ENCODE measurements at places on chromosomes 16 and 17.

GRCh38 chr16:88772871-88773811 is 11.9 kb downstream of the PIEZO1 start:
- DNase-seq = no peak

DNA sequence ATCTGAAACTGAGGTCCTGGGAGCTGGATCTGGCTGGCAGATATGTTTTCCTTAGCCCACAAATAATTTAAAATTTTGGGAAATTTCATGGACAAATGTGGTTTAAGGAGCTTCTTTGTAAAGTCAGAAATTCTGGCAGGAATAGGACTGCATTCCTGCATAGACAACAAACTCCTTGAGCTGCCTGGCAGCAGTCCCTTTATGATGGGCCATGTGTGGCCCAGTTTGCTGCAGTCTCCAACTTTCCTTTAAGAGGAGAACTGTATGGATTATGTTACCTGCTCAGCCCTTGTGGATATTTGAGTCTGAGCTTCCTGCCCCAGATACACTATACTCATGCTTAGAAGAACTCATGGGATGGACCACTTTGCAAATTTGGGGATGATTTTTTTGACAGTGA is 48.5 kb upstream of the HS3ST2 start:
- DNase-seq = no peak

- no peak for DNase-seq
Observed at GRCh38 chr17:61255647-61256046, 144.0 kb upstream of the TBX2 start.

GRCh38 chr16:66984892-66985311 is 3.5 kb upstream of the CES4A start:
- peak; percentile 55 for DNase-seq

- DNase-seq = no peak
Observed at GRCh38 chr17:17347956-17348871, 45.0 kb downstream of the NT5M start.

- DNase-seq = no peak
Observed at GRCh38 chr17:8412089-8412488, 14.5 kb upstream of the RNF222 start.

GRCh38 chr17:79355165-79355564 is 255.7 kb downstream of the RBFOX3 start:
- no peak for DNase-seq

DNA sequence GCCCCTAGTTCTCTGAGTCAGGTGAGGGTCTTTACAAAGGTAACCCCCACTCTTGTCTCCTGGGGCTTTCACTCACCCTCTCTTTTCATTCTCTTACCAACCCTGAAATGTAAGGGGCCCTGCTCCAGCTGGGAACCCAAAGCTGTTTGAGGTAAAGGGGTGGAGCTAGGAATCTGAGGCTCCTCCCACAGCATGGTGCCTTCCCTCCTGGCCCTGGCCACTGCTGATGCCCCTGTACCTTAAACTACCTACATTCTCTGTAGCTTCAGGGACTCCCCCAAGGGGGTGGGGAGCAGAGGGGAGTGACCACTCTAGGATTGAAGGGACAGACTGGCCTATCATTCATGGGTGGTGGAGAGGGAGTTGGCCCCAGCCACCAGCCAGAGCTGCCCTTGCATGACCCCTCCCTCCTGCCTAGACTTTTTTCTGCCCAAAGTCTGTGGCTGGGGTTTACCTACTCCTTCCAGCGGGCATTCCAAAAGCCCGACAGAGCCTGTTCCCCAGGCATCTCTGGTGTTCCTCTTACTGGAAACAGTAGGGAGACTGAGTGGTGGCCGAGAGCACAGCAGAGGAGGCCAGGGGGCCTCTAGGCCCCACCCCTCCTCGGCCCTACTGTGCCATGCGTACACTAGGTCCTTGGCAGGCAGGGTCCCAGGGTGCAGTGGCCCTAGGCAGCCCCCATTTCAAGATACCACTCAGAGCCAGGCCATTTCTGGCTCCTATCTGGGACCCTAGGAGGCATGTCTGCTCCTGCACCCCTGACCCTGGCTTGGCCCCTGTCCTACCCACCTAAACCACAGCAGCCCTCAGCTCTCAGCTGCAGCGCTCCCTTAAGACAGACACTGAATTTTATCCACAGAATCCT is 9.5 kb downstream of the DOK4 start:
- DNase-seq = no peak

GRCh38 chr17:54736573-54736972 is 164.1 kb upstream of the TOM1L1 start:
- no peak for DNase-seq

- DNase-seq = no peak
Observed at GRCh38 chr17:16820161-16820877, 130.3 kb downstream of the CCDC144A start.

Measured in stimulated activated CD4-positive, alpha-beta T cell treated with anti-CD3 and anti-CD28 coated beads, Interleukin-12 subunit alpha, Interleukin-12 subunit beta, amount 100 ng/mL, for 4 hours (primary cell).